Central memory CD4-positive, alpha-beta T cell (primary cell): ENCODE measurements at places on chromosomes 1 and 21.

DNA sequence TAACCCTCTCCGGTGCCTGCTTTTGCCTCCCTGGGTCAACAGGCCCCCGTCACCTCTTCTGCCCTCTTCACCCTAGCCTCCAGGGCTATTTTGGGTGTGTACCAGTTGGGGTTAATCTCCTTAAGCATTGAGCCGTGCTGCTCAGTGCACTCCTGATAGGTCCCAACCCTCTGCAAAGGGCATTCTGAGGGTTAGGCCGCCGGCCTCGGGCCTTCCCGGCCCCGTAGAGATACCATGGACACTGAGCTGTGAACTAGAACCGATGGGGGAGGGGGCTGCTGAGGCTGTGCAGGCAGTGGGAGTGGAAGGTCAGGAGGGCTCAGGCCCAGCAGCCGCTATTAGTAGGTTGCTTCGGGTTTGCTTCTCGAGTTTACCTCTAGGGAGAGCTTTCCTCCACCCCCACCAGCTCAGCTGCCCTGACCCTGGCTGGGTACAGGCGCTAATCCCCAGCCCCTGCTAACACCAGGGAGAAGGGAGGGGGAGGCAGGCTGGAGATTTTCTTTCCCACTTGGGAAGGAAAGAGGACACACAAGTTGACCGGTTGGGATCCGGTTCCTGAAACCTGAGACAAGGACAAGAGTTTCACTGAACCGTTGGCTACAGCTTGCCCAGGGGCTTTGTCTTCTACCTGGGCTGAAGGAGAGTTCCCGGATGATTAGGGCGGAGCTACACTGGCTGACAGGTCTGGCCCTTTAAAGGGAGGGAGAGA is 4.8 kb downstream of the LMOD1 start:
- no peak for DNase-seq

DNA sequence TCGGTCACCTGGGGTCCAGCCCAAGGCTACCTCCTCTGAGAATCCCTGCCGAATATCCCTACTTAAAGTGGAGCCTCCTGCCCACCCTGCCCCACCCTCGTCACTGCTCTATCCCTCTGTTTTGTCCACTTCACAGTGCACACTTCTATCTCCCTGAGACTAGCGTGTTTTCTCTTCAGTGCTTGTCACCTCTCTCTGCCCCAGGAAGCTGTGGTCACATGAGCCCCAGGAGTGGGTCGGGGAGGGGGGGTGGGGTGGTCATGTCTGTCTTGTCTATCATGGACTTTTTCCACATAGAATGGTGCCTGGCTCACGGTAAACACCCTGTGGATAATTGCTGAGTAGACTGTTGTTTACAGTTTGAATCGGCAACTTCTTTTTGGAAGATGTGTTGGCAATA is 673.6 kb downstream of the PTPRU start:
- no peak for DNase-seq

GRCh38 chr1:224432672-224433040 is 1.9 kb downstream of the WDR26 start:
- DNase-seq = peak; percentile 10

DNA sequence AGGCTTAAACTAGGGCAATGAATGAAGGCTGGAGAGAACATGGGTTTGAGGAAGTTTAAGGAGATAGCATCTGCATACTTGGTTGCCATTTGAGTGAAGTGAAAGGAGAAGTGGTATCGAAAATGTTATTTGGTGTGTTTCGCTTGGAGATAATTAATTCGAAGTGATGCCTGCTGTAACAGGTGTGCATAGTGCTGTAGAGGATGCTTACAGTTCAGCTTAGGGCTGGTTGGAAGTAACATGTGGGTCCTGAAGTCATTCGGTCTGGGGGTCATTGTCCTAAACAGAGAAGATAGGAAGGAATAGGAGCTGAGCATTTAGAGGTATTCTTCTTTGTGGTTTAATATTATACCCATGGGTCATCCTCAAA is 301 bp upstream of the NUDT17 start:
- no peak for DNase-seq

GRCh38 chr1:78520216-78520615 is 29.4 kb downstream of the PTGFR start:
- no peak for DNase-seq

GRCh38 chr1:53416269-53416813 is 42.9 kb upstream of the DMRTB1 start:
- DNase-seq = no peak

GRCh38 chr1:112510340-112510739 is 1.6 kb downstream of the WNT2B start:
- DNase-seq = no peak

DNA sequence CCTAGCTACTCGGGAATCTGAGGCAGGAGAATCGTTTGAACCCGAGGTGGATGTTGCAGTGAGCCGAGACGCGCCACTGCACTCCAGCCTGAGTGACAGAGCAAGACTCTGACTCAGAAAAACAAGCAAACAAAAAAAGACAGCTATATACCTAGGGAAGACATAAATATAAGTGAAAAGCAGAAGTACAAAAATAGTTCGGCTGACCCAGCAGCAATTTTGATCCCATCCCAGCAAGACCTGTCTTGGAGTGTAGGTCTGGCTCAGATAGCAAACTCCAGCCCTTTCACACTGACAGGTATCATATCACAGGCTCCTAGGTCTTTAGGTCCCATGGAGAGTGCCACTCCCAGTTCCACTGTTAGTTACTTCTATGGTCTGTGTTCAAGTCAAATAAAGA is 14.6 kb downstream of the MTX1 start:
- no peak for DNase-seq

GRCh38 chr1:174169342-174169741 is 10.0 kb downstream of the RABGAP1L start:
- DNase-seq = no peak

DNA sequence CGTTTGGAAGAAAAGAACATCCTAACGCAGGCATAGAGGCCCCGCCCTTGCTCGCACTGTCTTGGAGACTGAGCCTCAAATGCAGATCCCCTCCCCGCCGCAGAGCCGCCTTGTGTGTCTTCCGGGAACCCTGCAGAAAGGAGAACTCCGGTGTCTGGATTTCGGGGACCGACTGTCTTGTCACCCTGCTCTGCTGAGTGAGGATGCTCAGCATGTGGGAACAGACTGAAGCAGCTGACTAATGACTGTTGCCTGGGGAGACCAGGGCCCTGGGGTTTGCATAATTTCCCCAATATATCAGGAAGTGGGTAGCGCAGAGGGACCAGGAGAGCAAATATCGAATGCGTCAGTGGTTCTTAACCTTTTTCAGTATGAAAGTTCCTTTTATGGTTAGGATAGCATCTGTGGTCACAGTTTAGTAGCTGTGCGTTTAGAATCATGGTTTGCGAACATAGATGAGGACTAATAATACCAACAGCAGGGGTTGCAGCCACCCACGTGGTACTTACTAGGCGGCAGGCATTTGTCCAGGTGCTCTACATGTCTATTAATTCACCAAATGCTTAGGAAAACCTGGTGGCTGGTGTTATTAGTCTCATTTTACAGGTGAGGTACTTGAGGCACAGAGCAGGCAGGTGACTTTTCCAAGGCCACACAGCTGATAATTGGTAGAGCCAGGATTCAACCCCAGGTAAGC is 14.3 kb downstream of the GPR137B start:
- DNase-seq = peak; percentile 58

- DNase-seq = no peak
These were observed 11.8 kb downstream of the PAX7 start for GRCh38 chr1:18642278-18643095.
